ENCODE measurements at places on chromosomes 13 and 19. TPM values are rescaled to one million over a fixed set of nuclear protein-coding genes. Genes with fewer than 3 reads are reported as not detected.

The GARIN5A gene
- total RNA-seq, result 0.79 TPM

The ZNF541 gene
- total RNA-seq, result 0.87 TPM

The B3GNT8 gene
- total RNA-seq, result 9.4 TPM

The CDC42EP5 gene
- 12.9 TPM for total RNA-seq

The ETV2 gene
- not detected for total RNA-seq

The SYCN gene
- total RNA-seq, result not detected

The FXYD1 gene
- total RNA-seq, result 261 TPM

The KBTBD6 gene
- total RNA-seq, result 8.4 TPM

The INSL3 gene
- not detected for total RNA-seq

The IQCN gene
- 0.37 TPM for total RNA-seq

The PDX1 gene
- total RNA-seq, result not detected

The CD209 gene
- 3.9 TPM for total RNA-seq

The CGB2 gene
- not detected for total RNA-seq

The PRR19 gene
- total RNA-seq, result not detected

The PDCD2L gene
- 14.8 TPM for total RNA-seq

The SYNE4 gene
- 0.13 TPM for total RNA-seq

The CYP2F1 gene
- total RNA-seq, result not detected

The DZIP1 gene
- 5.1 TPM for total RNA-seq

The PRR20B gene
- total RNA-seq, result not detected

The DMKN gene
- 11.0 TPM for total RNA-seq

The RASL11A gene
- total RNA-seq, result 13.7 TPM

The ZNF493 gene
- 8.1 TPM for total RNA-seq

The ZNF582 gene
- total RNA-seq, result 5.0 TPM

The STOML3 gene
- total RNA-seq, result not detected

The MEX3D gene
- 12.2 TPM for total RNA-seq

The REEP6 gene
- total RNA-seq, result 5.4 TPM

The RABAC1 gene
- total RNA-seq, result 49.4 TPM

The C13orf42 gene
- not detected for total RNA-seq

The TUBA3C gene
- total RNA-seq, result not detected

The UBE2L5 gene
- not detected for total RNA-seq

The ZNF358 gene
- 70.9 TPM for total RNA-seq

The IRGC gene
- total RNA-seq, result not detected

The GZMM gene
- not detected for total RNA-seq

The PSG7 gene
- not detected for total RNA-seq

The DCLK1 gene
- total RNA-seq, result 11.2 TPM

The MAST1 gene
- 0.28 TPM for total RNA-seq

The GRIK5 gene
- 5.5 TPM for total RNA-seq

The PSG3 gene
- not detected for total RNA-seq

The EFNB2 gene
- total RNA-seq, result 17.9 TPM

The ZNF442 gene
- total RNA-seq, result 1.1 TPM

The SLC1A5 gene
- 5.9 TPM for total RNA-seq

The OR7C1 gene
- 0.28 TPM for total RNA-seq

The ELSPBP1 gene
- not detected for total RNA-seq

The PCDH9 gene
- total RNA-seq, result 26.9 TPM

The CXCL17 gene
- not detected for total RNA-seq

The CNOT3 gene
- total RNA-seq, result 18.5 TPM

The GPATCH1 gene
- 5.3 TPM for total RNA-seq

The APLP1 gene
- 24.9 TPM for total RNA-seq

The C1QTNF9 gene
- 1.6 TPM for total RNA-seq

The HCST gene
- 31.7 TPM for total RNA-seq

The SLITRK6 gene
- total RNA-seq, result 0.85 TPM

The CABP5 gene
- total RNA-seq, result not detected
